Endothelial cell of umbilical vein (primary cell): ENCODE measurements at places on chromosomes 4 and X. TPM values are rescaled to one million over a fixed set of nuclear protein-coding genes. Genes with fewer than 3 reads are reported as not detected.

The ADH1C gene
- not detected in 2 replicates for polyA plus RNA-seq

The RAB9B gene
- polyA plus RNA-seq: 0.18 and 0.21 TPM in 2 replicates

The PLK4 gene
- polyA plus RNA-seq: 10.6 and 13.7 TPM in 2 replicates

The NDST3 gene
- 0.04 and 0.05 TPM in 2 replicates for polyA plus RNA-seq

The RHOXF1 gene
- polyA plus RNA-seq: not detected in 2 replicates

The MAGEA9B gene
- not detected in 2 replicates for polyA plus RNA-seq

The GYG2 gene
- 0.05 and 0.12 TPM in 2 replicates for polyA plus RNA-seq

The JADE3 gene
- polyA plus RNA-seq: 3.7 and 4.9 TPM in 2 replicates

The CLGN gene
- polyA plus RNA-seq: 0.05 and 0.12 TPM in 2 replicates
